ENCODE measurements at places on chromosomes 2 and 18. TPM values are rescaled to one million over a fixed set of nuclear protein-coding genes. Genes with fewer than 3 reads are reported as not detected.

The CCDC121 gene
- polyA plus RNA-seq = 4.7 TPM

The RGPD4 gene
- polyA plus RNA-seq = not detected

The IL37 gene
- polyA plus RNA-seq = not detected

The MAL gene
- 7.4 TPM for polyA plus RNA-seq

The CD207 gene
- polyA plus RNA-seq = 0.22 TPM

The NR4A2 gene
- polyA plus RNA-seq = 4.0 TPM

The EFEMP1 gene
- polyA plus RNA-seq = 145 TPM

The NEU2 gene
- not detected for polyA plus RNA-seq

The FBXO41 gene
- 0.45 TPM for polyA plus RNA-seq

The AAK1 gene
- 7.9 TPM for polyA plus RNA-seq

The MOGAT1 gene
- polyA plus RNA-seq = 0.30 TPM

The TOGARAM2 gene
- 3.0 TPM for polyA plus RNA-seq

The VIT gene
- 23.6 TPM for polyA plus RNA-seq

The HOXD12 gene
- not detected for polyA plus RNA-seq

The HRH4 gene
- 0.02 TPM for polyA plus RNA-seq

The CERS6 gene
- polyA plus RNA-seq = 8.3 TPM

The C2orf74 gene
- 33.6 TPM for polyA plus RNA-seq

The DES gene
- 18.9 TPM for polyA plus RNA-seq

The GPAT2 gene
- 7.9 TPM for polyA plus RNA-seq

The RNF125 gene
- polyA plus RNA-seq = 9.6 TPM

The IL36RN gene
- not detected for polyA plus RNA-seq

The TTN gene
- 1.9 TPM for polyA plus RNA-seq

The CLEC4F gene
- 1.6 TPM for polyA plus RNA-seq

The PIEZO2 gene
- 0.91 TPM for polyA plus RNA-seq

The PAPOLG gene
- 3.2 TPM for polyA plus RNA-seq
